H7 (cell line): ENCODE measurements at places on chromosomes 2 and 18. TPM values are rescaled to one million over a fixed set of nuclear protein-coding genes. Genes with fewer than 3 reads are reported as not detected.

DNA sequence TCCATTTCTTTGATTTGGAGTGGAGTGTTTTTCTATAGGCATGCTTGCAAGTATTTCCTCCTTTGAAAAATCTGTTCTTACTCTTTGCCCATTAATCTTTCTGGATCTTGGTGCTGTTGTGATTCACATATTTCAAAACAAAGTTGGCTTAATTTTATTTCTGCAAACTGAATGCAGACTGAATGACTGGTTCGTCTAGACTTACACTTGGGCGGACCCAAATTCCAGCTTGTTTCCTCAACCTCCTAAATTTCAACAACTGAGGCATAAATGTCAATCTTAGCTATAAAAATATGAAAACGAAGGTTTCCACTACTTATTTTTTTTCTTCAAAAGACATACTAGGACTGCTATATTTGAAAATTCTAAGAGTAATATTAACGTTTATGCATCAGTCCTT lies 59.0 kb downstream of the ANKRD44 start:
- DNase-seq: no peak

DNA sequence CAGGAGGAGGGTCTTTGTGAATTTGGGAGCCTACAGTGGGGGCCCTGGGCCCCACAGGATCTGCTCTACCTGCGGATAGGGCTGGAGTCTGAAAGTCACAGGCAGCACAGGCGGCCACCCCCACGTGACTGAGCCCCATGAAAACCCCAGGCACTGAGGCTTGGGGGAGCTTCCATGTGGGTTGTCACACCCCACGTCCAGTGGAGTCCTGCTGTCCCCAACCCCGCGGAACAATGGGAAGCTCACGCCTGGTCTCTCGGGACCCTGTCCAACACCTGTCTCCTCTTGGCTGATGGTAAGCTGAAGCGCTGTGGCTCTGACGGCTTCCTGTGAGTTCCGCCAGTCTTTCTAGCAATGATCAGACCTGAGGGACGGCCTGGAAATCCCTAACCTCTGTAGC lies 85.8 kb downstream of the PTGR3 start:
- DNase-seq: no peak

- DNase-seq: no peak
Measured at GRCh38 chr2:182929972-182930371, 63.5 kb upstream of the FRZB start.

DNA sequence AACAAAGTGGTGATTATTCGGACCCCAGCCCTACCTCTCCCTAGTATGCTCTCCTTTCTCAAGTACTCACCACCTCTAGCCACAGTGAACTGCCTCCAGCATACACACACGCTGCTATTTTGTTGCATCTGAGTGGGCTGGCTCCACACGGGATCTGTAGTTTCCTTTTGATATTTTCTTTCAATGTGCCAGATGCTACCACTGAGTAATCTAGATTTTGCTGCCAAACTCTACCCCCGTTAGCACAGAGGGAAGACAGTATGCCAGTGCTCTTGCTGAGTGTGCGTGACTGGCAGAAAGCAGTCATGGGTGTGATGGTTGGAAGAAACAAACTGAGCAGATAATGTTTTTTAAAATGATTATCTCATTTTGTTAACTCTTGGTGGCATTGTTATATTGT lies 11.6 kb downstream of the CFLAR start:
- DNase-seq: no peak

GRCh38 chr2:229873123-229873581 lies 48.7 kb downstream of the TRIP12 start:
- DNase-seq: no peak

DNA sequence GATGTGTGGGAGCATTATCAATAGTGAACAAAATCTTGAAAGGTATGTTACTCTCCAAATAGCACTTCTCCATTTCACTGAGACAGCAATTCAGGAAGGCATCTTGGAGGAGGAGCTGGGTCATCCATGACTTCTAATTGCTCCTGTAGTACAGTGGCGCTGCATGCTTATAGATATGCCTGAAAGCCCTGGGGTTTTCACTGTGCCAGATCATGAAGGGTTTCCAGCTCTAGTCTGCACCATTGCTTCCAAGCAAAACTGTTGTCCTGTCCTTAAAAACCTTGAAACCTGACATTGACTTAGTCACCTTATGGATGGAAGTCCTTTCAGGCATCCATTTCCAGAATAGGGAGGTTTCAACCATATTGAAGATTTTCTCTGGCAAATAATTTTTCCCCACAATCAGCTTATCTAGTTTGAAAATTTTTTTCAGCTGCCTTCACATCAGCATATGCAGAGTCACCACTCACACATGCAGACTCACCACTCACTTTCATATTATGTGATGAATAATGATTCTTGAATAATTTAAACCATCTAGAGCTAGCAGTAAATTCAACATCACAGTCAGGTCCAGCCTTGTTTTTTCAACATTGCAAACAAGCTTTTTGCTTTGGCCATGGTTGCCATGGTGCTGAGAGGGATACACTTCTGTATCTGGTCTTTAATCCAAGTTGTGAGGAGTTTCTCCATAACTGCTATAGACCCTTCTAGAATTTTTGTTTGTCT lies 297.1 kb downstream of the CLIP4 start:
- DNase-seq: no peak

- no peak for DNase-seq
Measured at GRCh38 chr18:51069885-51070284, 39.9 kb downstream of the SMAD4 start.

DNA sequence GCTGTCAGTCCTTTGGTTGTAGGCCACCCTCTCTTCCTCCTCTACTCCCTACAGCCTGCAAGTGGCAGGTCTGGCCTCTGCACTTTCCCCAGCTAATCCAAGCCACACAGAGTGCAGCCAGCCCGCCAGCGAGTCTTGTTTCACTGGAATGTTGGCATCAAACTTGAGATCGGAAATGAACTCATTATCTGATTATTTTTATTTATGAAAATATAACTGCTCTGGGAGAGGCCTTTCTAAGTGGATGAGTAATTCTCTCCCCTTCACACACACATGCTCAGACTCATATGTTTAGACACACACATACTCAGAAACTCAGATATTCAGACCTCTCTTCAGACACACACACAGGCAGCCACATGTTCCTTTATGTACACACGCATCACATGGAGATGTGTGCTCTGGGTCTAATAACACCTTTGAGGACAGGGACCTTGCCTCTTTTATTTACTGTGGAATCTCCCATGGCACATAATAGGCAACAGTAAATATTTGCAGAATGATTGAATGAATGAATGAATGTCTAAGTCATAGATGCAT lies 151.3 kb downstream of the ZFP36L2 start:
- no peak for DNase-seq

DNA sequence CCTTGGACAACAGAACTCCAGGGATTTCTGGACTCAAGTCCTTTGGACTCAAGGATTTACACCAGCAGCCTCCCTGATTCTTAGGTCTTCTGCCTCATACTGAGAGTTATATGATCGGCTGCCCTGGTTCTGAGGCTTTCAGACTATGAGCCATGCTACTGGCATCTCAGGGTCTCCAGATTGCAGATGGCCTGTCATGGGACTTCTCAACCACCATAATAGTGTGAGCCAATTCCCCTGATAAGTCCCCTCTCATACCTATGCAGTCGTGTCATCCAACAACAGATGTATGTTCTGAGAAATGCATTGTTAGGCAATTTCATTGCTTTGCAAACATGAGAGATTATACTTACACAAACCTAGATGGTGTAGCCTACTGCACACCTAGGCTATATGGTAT lies 61.4 kb upstream of the MSTN start:
- DNase-seq: no peak

GRCh38 chr18:79548077-79548450 lies 131.5 kb upstream of the CTDP1 start:
- DNase-seq: no peak

- DNase-seq: no peak
Measured at GRCh38 chr18:25780105-25780504, 310.3 kb downstream of the SS18 start.

DNA sequence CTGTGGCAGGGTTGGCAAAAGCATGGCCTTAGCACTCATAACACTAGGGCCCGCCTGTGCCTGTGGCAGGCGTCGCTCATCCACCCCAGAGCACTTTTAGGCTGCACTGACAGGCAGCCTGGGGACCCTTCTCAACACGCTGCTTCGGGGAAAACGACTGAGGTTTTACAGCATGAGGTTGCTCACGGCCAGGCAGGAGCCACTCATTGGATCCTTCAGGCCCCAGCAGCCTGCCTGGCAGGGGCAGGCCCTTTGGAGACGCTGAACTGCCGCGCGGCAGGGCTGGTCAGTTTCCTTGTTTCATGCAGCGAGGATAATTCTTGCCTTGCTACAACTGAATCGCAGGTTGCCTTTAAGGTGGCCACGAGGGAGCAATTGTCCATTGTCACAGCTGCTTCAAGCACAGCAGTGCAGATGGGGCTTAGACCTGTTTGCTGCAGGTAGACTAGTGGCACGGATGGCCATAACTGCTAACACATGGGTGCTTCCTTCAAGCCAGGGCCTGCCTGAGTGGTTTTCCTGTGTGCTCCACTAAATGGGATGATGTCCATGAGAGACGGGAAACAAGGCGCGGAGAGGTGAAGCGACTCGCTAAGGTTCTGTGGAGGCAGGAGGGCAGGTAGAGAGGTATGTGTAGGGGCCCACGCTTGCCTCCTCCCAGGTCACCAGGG lies 49.9 kb upstream of the HS6ST1 start:
- DNase-seq: peak; percentile 30

GRCh38 chr2:209614690-209615369 lies 156.8 kb upstream of the UNC80 start:
- DNase-seq: no peak

GRCh38 chr2:53450923-53451322 lies 316.7 kb upstream of the CHAC2 start:
- no peak for DNase-seq

GRCh38 chr2:66575625-66576310 lies 140.8 kb downstream of the MEIS1 start:
- DNase-seq: peak; percentile 79

DNA sequence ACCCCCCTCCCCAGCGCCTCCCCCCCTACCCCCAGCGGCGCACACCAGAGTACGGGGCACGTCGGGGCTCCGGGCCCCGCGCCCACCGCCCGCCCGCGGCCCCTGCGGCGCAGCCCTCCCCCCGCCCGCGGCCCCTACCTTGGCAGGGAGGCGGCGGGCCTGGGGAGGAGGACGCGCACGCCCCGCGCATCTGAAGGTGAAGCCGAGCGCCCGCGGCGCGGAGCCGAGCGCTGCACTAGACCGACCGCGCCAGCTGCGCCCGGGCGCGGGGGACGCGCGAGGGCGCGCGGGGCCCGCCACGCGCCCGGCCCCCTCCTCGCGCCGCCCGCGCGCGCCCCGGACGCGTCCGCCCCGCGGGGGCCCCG lies at the start of gene ZNF516:
TSS of gene ZNF516 (minus strand) at position 237 of the 365 bp plus-strand sequence. CDS start 52,188 bp downstream, outside the sequence.
- peak; percentile 78 for DNase-seq

DNA sequence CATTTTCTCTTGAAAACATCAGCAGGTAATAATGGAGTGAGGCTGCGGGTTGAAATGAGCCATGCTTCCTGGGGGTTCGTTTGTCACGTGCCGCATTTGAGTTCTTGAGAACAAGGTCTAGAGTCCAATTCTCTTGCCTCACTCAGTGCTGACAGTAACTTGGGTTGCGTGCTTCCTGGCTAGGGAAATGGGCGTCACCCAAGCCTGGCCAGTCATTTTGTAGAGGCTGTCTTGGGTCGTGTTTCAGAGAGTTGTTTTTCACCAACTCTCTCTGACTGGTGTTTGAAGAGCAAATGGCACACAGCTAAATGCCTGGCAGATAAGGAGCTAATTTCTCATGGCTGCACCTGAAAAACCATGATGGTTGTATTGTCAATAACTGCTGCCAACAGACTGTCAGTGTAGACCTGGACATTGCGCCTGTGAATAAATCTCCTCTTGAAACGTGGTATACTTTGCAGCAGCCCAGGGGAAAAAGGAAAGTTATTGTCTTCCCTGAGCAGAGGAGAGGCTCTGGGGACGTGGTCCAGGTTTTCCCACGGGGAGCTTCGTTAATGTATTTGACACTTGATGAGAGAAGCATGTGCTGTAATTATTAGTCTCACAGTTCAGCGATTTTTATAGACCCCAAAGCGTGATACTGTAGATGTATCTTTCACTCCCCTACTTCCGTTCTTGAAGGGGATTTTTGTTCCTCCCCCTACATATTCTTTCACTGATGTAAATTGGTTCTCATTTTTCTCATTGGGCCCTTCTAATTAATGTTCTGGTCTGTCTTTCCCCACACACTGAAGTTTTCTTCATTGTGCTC lies 196.0 kb downstream of the FHOD3 start:
- peak; percentile 38 for DNase-seq

DNA sequence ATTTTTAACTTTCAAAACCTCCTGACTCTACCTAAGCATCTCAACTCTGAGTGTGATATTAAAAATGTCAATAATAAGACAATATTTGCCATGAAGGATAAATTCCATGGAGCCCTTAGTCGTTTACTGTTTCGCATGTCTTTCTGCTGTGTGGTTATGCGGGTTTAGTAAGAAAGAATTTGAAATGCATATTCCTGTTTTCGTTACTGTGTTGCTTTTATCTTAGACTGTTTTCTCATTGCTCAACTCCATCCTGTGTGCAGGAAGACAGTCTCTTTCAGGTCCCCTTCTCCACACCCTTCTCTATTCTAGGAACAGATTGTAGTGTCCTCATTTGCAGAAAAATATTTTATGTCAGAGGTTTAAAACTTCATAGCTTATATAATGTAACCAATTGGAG lies 82.5 kb upstream of the MAP3K20 start:
- DNase-seq: no peak

MAP2 gene
- 1.6 and 3.1 TPM in 2 replicates for total RNA-seq

RND3 gene
- total RNA-seq: 53.3 and 76.6 TPM in 2 replicates

FEV gene
- not detected in 2 replicates for total RNA-seq

ZBTB7C gene
- total RNA-seq: 0.15 and 0.38 TPM in 2 replicates

MATN3 gene
- 1.8 and 3.6 TPM in 2 replicates for total RNA-seq

MC2R gene
- not detected in 2 replicates for total RNA-seq

TCF23 gene
- not detected in 2 replicates for total RNA-seq

ANKRD44 gene
- total RNA-seq: 0.76 and 3.2 TPM in 2 replicates

CFC1 gene
- 0.30 and 0.52 TPM in 2 replicates for total RNA-seq

POMC gene
- total RNA-seq: 4.4 and 6.4 TPM in 2 replicates

C1QL2 gene
- 0.28 and 0.59 TPM in 2 replicates for total RNA-seq

CSRNP3 gene
- 3.0 and 4.3 TPM in 2 replicates for total RNA-seq

TEX44 gene
- total RNA-seq: not detected in 2 replicates
